ENCODE measurements at places on chromosomes 5 and 9.

DNA sequence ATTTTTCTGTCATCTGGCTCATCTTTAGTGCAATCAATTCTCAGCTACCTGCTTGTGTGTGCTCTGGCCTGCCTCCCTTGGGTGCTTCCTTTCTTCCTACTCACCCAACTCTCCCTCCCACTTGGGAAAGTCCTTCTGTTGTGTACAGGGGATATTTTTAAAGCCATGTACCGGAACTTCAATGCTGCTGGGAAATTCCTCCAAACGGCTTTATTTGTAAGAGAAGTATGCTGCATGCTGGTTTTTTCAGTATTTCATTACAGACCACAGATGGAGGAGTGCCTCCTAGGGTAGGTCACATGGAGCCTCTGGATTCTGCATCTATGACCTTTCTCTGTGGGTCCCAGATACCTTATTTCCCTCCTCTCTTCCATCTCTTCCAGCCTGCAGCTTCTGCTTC is 5.4 kb upstream of the HMHB1 start:
- DNase-seq, result no peak

DNA sequence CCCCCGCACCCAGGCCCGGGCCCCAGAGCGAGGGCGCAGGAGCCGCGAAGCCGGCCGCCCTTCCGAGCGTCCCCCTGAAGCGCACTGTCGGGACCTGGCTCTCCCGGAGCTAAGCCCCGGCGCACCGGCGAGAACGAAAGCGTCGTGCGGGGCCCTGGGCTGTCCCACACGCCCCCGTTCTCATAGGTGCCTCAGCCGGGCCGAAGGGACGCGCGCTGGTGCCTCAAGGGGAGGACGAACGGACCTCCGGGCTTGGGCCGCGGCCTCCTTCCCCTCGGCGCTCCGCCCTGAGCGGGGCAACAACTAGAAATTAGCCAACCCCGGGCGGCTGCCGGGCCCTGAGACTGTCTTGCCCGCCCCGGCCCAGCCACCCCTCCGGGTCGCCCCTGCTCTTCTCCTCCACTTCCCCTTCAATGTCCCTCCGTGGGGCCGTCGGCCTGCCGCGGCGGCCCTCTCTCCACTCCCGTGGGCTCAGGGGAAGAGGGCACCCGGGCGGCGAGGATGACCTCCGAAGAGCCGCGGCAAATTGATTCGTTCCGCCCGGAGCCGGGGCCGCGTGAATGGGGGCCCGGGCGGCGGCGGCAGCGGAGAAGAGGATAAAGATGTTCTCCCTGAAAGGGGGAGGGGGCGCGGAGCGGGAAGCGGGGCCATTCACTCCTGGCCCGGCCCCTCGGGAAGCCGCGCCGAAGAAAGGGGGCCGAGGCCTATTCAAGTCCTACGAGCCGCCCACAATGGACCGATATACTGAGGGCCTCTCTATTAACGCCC is 3.5 kb upstream of the PRDM12 start:
- no peak for DNase-seq

- no peak for DNase-seq
Observed at GRCh38 chr9:31153250-31153840, 1231.1 kb upstream of the ACO1 start.

DNA sequence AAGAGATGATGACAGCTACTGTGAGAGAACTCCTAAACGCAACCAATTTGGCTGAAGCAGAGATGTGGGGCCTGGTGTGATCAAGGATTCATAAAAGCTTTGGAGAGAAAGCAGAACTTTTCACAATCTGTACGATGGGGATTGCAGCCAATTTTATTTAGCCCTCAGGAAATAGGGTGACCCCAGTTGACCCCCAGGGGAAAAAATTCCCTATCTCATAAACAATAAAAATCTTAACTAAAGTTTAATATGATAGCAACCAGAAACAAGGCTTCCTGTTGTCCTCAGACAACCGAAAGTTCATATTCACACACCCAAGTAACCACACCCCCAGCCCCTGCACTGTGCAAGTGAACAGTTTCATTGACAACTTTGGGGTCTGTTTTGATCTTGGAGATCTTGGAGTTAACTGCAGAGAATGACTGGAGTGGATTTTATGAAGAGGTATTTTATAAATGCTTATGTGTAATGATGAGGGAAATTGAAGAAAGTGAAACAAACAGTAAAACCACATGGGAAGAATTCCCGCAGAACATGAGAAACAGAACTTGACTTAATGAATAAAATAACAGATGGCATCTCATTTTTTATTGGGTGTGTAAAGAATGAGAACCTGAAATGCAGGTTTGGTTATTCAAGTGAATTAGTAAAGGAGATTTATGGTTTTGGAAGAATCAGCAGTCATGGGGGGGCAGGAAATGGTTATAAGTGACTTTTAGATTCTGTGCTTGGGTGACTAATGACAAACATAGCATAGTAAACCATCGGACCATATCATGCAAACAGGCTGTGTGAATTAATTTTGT is 94.5 kb downstream of the PDE4D start:
- DNase-seq, result no peak

GRCh38 chr9:37369671-37370070 is 52.8 kb upstream of the GRHPR start:
- no peak for DNase-seq

GRCh38 chr9:90394871-90395270 is 247.8 kb downstream of the DIRAS2 start:
- no peak for DNase-seq

GRCh38 chr9:108434036-108434435 is 421.8 kb downstream of the ACTL7B start:
- no peak for DNase-seq

GRCh38 chr5:147826361-147826760 is 5.1 kb downstream of the SPINK1 start:
- DNase-seq, result no peak

- DNase-seq, result no peak
Observed at GRCh38 chr9:110189559-110190320, 18.2 kb downstream of the C9orf152 start.

DNA sequence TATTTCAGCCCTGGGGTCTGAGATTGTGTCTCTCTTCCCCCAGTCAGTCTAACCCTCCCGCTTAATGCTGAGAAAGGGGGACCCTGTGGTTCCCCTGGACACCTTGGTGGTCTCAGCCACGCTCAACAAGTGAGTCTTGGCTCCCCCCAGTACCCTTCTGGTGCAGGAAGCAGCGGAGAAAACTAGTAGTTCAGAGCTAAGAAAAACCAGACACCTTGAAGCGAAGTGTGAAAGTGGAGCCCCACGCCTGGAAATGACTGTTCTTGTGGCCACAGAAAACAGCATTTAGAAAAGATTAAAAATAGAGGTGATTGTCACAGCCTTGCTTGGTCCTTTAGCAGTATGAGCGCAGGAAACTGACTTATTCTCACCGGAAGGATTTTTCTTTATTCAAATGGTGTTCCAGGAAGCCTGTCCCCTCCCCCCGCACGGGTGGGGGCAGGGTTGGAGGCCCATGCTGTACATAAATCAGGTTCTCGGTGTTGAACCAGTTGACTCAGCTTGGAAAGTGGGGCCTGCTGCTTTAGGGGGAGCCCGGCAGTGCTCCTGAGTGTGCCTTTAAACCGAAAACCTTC is 8.1 kb downstream of the ARPC5L start:
- no peak for DNase-seq

GRCh38 chr5:71483355-71483754 is 27.9 kb downstream of the BDP1 start:
- DNase-seq, result no peak

DNA sequence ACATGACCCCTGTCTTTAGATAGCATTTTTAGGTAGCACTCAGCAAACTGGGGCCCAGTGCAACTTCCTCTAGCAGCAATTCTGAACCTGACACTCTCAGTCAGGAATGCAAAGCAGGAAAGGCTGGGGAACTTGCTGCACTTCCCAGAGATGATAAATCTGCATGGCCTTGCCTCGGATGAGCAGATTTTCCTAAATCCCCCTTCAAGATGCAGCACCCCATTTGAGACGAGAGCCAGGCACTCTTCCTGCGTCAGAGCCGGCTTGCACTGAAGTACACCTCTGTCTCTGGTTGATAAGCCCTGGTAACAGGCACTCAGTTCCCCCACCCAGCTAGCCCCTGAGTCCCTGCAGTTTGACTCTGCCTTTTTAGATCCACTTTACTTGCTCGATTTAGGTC is 296.7 kb upstream of the PANK3 start:
- no peak for DNase-seq

DNA sequence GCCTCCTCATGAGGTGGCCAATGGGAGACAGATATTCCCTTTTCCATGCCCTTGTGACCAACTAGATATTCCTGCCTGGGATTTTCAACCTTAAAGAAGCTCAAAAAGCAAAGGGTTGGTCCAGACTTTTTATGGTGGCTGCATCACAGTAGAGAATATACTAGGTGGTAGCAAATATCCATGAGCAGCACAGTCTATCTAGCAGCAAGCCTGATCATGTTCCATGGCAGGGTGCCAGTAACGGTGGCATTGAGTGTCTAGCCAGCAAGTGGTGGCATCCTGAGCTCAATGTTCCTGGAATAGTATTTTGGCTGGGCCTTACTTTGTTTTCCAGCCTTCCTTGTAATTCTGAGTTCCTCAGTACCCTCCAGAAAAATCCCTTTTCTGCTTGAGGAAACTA is 25.8 kb downstream of the CDC25C start:
- no peak for DNase-seq

DNA sequence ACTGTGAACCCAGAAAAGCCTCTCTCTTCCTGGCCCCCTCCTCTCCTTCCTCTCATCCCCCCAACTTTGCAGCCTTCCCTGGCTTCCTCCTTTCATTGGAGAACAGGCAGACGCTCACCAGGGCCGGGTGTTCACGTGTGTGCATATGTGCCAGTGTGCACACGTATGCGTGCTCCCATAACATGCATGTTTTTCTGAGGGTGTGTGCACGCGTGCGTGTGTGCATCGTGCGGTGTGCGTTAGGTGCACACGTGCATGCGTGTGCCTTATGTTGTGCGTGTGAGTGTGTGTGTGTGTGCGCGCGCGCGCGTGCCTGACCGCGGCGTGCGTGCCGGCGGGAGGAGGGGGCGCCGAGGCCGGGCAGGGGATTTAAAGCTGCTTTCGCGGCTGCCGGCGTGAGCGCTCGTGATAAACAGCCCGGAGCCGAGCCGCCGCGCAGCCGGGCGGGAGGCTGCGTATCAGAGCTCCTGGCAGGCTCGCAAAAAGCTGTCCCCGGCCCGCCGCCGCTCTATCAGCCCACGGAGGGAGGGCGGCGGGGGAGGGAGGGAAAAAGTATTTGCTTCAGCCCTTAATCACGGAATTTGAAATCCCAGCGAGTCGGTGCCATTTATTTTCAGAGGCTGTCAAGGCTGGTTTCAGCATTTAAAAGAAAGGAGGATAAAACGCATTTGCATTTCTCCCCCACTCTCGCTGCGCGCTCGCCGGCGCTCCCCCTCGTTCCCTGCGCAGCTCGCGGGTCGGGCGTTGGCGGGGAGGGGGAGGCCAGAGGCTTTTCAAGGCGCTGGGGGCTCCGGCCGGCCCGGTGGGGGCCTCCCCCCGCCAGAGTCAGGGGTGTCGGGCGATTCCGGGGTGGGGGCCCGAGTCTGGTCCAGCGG is 183.9 kb downstream of the C9orf50 start:
- DNase-seq, result no peak

GRCh38 chr9:75083188-75083970 is 4.6 kb downstream of the NMRK1 start:
- no peak for DNase-seq

GRCh38 chr5:82325155-82325554 is 47.0 kb upstream of the RPS23 start:
- DNase-seq, result no peak

- DNase-seq, result no peak
Observed at GRCh38 chr5:179534431-179534830, 15.9 kb upstream of the RUFY1 start.

GRCh38 chr9:100352201-100352726 is 478 bp downstream of the TEX10 start:
- DNase-seq, result no peak
